Stimulated activated CD8-positive, alpha-beta memory T cell treated with anti-CD3 and anti-CD28 coated beads, Interleukin-4, amount 100 ng/mL, for 4 hours (primary cell): ENCODE measurements at places on chromosomes 12 and 14.

GRCh38 chr12:82517027-82517426 is 158.7 kb downstream of the METTL25 start:
- DNase-seq = no peak

GRCh38 chr12:52367876-52368275 is 595 bp upstream of the KRT85 start:
- no peak for DNase-seq

GRCh38 chr12:8687846-8688601 is 9.8 kb upstream of the RIMKLB start:
- DNase-seq = no peak

DNA sequence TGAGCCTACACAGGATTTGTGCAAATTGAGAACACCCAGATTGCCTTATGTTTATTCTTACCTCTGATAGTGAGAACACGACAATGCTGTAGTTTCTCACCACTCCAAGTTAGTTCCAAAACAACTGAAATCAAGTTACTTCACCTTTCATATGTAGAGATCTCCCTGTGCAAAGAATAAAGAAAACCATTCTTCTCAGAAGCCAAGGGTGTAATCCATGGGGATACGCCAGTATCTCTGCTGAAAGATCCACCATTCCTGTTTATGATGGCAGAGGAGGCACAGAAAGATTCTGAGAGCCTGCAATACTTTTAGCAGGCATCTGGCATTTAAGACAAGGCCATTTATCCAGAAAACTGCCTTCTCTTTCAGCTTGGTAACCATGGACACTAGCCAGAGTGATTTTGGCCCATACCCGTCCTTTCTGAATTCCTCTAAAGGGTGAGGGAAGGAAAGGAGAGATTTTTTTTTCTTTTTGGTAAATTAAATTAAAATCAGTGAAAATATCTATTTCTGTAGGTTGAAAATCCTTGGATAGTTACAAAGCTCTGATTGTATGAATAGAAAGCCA is 355.4 kb upstream of the FAR2 start:
- no peak for DNase-seq

GRCh38 chr14:89325959-89326358 is 91.1 kb downstream of the FOXN3 start:
- DNase-seq = no peak

DNA sequence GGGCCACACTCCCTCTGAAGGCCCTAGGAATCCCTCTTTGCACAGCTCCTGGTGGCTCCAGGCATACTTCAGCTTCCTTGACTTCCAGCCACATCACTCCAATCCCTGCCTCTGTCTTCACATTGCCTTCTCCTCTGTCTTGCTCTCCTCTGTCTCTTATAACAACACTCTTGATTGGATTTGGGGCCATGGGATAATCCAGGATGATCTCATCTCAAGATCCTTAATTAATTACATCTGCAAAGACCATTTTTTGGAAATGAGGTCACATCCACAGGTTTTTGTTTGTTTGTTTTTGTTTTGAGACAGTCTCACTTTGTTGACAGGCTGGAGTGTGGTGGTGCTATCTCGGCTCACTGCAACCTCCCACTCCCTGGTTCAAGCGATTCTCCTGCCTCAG is 88.7 kb downstream of the TMTC1 start:
- DNase-seq = no peak

DNA sequence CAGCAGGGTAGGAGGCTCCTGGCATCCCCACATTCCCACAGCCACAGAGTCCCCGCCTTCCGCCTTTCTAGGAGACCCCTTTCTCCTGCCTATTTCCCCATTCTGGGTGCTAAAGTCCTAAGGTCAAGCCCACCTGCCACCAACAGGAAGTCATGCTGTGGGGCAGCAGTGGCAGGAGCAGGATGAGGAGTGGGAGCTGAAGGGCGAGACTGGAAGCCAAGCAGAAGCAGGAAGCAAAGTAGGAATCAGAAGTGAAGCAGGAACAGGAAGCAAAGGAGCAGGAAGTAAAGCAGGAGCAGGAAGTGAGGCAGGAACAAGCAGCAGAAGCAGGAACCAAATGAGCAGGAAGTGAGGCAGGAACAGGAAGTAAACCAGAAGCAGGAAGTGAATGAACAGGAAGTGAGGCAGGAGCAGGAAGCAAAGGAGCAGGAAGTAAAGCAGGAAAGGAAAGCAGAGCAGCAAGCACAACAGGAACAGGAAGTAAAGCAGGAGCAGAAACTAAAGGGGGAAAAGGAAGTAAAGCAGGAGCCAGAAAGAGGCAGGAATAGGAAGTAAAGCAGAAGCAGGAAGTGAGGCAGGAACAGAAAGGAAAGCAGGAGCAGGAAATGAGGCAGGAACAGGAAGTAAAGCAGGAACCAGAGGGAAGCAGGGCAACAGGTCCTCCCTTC is 38.3 kb upstream of the RIMBP2 start:
- no peak for DNase-seq

DNA sequence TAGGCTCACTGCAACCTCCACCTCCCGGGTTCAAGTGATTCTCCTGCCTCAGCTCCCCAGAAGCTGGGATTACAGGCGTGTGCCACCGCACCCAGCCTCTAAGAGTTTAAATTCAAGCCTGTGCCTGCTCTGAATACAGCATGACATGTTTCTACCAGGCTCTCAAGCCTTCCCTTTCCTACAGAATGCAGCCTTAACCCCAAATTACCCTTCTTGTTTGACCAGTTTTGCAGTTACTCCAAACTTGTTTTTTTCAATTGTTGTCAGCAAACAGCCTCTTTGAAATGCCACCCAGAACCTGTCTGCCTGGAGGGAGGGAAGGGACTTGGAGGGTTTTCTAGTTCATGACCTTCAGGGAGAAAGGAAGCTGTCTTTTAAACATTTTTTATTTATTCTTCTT is 15.4 kb downstream of the GLTP start:
- DNase-seq = no peak

DNA sequence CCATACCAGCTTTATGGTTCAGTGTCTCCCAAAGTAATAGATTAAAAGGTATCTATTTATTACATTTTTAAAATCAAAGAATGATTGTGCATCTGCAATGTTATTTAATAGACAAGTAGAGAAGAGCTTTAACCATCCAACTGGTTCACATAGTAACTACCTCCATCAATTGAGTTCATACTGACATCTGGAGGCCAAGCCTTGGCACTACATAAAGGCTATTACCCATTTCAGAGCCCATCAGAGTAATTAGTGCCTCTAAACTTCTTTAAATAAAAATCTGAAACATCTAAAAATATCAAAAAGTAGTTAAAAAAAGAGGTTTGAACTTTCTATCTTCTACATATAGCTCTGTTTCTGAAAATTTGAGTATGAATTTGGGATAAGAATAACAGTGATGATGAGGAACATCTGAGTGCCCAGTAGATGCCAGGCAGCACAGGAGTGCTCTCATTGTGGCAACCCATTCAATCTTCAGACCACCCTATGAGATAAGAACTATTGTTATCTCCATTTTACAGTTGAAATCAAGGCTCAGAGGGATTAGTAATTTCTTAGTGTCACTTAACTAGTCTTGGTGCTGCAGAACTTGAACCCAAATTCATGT is 132.9 kb upstream of the DAAM1 start:
- no peak for DNase-seq

- DNase-seq = no peak
These were observed 210.4 kb downstream of the KIF26A start for GRCh38 chr14:104348741-104349140.

DNA sequence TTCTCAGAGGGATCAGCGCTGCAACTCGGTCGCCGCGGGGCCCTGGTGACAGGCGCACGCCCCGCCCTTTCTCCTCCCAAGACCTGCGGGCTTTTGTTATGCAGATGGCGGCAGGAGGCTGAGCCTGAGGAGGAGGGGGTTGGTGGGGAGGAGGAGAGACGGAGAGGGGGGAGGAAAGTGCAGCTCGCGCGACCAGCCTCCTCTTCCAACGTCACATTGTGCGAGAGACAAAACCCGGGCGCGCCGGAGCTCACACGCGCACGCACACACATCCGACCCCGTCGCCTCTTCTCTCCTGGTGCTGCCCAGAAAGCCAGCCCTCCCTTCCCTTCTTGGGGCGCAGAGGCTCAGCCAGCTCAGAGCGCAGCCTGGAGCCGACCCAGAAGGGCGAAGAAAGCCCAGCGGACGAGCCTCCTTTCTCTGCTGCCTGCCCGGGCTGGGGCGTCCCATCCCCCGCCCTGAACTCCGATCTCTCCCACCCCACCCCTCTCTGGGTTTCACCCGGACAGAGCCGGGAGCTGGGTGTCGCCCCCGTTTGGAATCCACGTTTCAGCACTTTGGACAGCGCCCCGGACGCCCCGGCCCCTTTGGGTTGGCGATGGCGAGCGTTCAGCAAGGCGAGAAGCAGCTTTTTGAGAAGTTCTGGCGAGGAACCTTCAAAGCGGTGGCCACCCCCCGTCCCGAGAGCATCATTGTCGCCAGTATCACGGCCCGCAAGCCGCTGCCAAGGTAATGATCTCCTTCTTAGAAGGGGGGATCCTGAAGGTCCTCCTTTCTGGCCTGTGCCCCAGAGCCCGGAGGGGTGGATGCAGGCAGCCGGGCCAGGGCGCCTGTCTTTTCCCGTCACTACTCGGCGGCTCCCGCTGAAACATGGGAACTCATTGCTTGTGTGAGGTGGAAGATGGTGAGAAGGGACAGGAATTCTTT is at the start of gene SRRM4:
TSS of gene SRRM4 (plus strand) at position 257 of the 927 bp plus-strand sequence. CDS start at position 599, 342 bp downstream.
- DNase-seq = no peak

DNA sequence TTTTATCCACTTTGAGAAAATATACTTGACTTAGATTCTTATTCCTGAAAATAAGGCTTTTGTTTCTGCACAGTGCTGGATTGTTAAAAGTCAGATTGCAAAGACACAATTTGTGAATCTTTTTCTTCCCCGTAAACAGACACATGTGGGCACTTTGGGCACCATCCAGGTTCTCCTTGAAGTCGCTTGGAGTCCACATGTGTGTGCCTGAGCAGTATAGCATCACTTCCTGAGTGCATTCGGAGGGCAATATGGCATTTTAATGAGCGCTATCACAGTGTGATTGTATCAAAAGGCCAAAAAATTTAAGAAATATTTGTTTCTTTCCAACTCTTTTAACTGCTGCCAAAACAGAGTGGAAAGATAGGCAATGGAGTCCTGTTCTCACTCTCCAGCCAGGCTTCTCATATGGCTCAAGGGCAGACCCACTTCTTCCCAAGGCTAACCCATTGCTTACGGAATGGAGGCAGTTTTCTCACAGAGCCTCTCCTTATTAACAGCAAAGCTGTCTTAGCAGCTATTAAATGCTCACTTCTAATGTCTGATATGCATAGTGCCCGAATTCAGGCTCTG is 397.1 kb downstream of the EGLN3 start:
- no peak for DNase-seq

DNA sequence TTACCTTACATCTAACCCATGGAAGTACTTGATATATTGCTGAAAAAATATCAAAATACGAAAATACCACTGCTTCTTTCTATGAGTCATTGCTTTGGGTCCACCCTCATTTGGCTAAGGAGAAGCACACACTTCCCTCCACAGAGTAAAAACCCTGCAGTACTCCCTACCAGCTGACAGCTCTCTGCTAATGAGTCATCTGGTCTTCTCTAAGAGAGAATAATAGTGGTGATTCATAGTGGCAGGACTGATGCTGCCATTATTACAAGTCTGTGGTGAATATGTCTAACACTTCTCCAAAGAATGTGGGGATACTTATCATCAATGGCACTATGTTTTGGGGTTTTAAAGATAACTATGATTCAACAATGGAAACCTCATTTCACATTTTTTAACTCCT is 90.7 kb downstream of the PPFIA2 start:
- DNase-seq = no peak
